Glutamatergic neuron (in vitro differentiated cells): ENCODE measurements at places on chromosomes 7 and 10.

DNA sequence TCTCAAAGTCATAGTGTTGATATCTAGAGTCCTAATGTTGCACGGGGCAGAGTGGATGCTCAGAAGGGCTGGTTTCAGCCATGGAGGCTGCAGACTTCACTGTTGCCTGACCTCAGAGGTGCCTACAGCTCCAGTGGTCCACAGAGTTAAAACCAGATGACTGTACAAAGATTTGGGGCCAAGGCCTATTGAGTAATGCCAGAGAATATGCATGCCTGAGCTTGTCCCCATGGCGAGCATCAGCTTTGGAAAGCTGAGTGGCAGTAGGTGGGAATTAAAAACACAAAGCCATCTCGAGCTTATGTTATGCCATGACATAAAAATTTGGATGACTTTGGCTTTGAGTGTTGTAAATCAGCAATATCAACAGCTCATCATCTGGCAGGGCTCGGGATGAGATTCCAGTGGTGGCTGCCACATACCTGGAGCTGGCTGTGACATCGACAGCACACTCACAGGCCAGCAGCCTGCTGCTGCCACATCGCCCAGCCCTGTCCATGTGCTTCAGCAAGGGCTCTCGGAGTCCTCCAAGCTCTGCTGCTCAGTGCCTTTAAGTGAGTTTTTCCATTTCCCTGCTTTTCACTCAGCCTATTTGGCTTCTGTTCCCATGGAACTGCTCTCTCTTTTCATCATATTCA, 379.6 kb downstream of the TNS3 start:
- DNase-seq, result no peak

GRCh38 chr10:47357911-47358310, 9.7 kb downstream of the RBP3 start:
- no peak for DNase-seq

- no peak for DNase-seq
Measured at GRCh38 chr7:89503281-89503680, 651.0 kb upstream of the STEAP1 start.

- DNase-seq, result no peak
Measured at GRCh38 chr7:45146531-45147379, 10.8 kb upstream of the RAMP3 start.

- no peak for DNase-seq
Measured at GRCh38 chr7:155653803-155654202, 9.3 kb downstream of the RBM33 start.

GRCh38 chr10:133276435-133277201, at the start of gene ADAM8:
Gene ADAM8 (minus strand): TSS chr10:133276868. CDS start chr10:133276817, 51 bp downstream.
- DNase-seq, result peak; percentile 63

DNA sequence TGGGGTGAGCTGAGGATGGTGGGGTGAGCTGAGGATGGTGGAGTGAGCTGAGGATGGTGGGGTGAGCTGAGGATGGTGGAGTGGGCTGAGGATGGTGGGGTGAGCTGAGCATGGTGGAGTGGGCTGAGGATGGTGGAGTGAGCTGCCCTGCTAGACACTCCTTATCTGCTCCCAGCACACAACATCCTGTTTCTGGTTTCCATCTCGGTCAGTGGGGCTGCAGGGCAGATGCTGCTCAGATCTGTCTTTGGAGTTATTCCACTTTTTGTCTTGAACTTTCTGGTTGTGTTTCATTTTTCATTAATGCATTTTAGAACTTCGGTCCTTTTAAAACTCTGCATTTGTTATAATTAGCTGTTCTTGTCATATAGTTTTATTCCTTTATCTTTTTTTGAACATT, 67.9 kb upstream of the ANTXRL start:
- no peak for DNase-seq

GRCh38 chr7:468681-469562, 50.7 kb downstream of the PDGFA start:
- DNase-seq, result no peak

- DNase-seq, result no peak
Measured at GRCh38 chr7:99106411-99106810, 37.5 kb downstream of the SMURF1 start.

DNA sequence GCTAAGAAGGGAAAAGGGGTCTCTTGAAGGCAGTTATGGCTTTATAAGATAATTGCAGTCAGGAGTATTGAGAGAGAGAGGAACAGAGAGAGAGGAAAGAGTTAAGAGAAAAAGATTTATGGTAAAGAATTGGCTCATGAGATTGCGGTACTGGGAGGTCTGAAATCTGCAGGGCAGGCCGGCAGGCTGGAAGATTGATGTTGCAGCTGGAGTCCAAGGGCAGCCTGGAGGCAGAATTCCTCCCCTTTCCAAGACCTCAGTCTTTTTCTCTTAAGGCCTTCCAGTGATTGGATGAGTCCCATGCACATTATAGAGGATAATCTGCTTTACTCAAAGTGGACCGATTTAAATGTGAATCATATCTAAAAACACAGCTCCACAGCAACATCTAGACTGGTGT, 68.4 kb downstream of the HACD1 start:
- no peak for DNase-seq

DNA sequence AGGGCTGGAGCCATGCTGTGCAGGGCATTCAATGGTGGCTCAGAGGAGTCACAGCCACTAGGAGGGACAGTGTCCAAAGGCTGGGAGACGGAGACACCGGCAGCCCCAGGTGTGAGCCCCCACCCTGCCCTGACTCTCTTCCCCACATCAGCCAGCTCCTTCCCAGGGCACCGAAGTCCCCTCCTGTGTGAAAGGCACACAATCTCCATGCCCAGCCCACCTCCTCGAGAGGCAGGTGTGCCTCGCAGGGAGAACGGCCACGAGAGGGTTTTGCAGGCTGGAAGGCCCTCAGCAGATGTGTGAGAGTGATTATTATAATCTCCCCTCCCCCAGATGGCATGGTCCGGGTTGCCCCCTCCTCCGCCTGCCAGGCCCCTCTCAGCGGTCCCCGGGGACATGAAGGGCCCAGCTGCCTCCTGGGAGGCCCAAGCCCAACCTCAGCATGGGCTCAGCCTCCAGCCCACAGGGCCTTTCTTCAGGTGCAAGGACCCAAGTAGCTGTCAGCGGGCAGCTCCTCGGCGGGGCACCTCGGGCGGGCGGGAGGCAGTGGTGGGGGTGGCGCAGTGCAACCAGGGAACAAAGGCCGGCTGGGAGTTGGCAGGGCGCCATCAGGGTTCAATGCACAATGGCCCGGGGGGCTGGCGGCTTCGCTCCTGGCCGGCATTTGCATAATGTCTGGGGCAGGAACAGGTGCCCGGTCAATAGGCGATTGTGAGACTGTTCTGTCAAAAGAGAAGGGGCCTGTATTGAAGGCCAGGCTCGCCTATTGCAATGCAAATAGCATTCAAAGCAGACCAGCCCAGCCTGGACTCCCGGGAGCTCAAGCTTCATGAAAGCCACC, 155.3 kb upstream of the ZMIZ1 start:
- peak; percentile 54 for DNase-seq

DNA sequence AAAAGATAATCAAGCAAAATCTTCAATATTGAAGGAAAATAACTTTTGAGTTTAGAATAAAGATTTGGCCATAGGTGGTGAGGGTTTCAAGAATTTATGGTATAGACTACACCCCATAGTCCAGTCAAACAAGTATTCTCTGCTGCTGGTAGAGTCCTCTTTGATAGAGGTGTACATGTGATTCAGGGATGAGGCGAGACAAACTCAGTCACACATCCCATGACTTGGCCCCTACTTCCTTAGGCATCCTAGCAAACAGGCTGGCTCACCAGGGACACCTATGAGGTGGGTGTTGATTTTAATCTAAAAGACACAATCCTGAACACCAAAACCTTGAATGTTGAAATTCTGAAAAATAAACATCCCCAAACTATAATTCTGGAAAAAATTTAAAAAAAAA, 78.1 kb upstream of the SLC25A13 start:
- no peak for DNase-seq

- DNase-seq, result no peak
Measured at GRCh38 chr10:132838346-132838970, 52.5 kb upstream of the NKX6-2 start.

DNA sequence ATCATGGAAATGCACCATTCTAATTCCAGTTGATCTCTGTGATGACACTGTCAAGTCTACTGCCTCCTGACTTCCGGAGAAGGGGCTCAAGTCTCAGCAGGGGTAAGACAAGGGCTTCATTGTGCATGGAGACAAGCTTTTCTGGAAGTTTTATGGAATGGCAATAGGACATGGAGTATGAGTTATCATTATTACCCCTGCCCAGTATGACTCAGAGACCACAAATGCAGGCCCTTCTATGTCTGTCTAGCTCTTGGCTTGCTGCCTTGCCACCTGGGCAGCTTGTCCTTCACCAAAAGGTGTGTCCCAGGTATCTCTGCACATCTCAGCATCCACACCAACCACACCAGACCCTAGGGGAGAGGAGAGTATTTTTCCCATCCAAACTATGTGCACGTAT, 34.9 kb upstream of the KIAA1217 start:
- DNase-seq, result no peak

DNA sequence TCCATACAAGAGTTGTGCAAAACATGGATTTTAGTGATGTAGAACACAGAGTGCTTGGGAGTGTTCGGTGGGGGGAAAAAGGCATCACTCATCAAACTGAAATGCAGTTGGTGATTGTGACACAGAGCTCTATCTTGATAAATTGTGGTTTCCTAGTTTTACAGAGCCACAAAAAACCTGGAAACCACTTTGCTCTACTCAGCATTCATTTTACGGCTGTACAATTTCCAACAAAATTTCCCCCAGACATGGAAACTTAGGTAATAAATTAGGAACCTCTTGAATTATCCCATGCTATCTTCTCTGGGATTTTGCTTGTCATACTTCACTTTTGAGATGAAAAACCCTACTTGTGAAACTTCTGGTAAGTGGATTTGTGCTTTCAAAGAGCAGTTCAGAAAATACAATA, 614.9 kb upstream of the FZD8 start:
- DNase-seq, result no peak

DNA sequence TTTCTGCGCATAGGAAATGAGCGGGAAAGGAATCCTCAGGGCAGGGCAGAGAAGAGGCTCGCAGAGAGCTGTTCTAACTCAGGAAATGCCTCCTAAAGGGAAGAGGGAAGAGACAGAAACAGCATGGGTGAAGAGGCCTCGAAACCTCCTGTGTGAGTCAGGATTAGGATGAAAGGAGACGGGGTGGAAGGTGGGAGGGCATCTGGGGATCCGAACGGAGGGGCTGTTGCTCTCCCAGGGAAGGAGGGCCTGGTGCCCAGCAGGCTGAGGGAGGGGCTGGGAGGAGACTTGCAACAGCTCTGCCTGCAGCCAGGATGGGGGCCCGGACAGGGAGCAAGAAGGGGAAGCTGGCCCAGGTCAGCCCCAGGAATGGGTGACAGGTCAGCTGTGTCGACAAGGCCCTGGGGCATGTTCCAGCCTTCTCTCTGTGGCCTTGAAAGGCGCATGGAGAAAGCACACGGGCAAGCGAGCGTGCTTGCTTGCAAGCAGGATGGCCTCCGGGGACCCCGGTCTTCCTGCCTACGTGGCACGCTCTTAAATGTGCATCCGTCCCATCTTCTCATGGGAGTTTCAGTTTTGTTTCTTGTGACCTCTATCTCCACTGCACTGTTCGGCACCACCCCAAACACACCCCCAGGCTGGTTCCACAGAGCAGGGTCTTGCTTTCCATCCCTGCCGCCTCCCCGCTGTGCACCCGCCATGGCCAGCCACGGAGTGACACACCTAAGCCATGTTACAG, 63.5 kb downstream of the HIPK2 start:
- peak; percentile 36 for DNase-seq

DNA sequence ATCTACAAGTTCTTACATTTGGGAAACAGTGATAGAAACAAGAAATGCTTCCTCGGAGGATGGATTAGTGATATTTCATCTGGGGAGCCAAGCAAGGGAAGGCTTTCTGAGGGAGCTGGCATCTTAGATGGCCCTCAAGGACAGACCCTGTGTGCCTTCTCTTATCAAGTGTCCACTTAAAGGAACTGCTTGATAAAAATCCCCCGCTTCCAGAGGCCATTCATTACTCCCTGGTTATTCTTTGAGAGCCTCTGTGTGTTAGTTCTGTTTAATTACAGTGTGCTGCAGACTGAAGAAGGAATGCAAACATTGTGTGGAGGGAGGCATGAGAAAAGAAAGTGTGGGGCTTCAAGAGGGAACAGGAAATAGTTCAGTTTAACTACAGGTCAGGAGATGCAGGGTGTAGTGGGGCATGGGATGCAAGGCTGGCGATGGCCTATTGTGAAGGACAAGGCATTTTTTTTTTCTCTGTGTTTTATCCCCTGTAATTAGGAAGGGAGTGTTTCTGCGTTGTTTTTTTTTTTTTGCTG, 145.4 kb downstream of the SNX10 start:
- DNase-seq, result no peak

DNA sequence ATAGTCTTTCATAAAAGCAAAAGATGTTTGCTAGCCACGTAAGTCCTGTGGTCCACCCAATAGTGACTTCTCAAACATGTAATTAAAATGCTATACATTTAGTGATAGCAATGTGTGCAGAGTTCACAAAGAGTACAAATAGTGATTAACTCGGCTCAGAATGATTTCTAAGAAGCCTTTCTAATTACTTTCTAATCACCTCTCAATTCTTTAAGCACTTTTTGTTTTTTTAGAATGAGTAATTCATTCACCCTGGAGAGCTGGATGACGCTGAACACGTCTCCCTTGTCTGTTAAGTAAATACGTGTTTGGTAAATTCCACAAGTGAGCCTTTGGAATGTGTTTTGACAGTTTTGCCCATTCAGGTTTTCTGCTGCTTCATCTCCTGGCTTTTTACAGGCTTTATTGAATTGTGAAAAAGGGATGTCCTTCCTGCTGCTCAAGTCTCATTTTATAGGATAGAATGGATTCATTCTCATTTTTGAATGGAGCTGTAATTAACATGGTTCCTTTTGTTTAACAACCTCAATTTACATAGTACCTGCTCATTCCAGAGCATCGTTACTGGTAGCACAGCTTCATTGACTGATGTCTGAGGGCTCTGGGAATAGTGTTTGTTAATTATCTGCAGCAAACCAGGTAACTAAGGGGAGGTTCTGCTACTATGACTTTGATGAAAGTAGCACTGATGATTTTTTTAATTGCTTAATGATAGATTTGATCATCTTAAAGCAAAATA, 212.1 kb downstream of the VTI1A start:
- no peak for DNase-seq

GRCh38 chr7:98372993-98373392, 27.9 kb downstream of the BAIAP2L1 start:
- DNase-seq, result no peak

DNA sequence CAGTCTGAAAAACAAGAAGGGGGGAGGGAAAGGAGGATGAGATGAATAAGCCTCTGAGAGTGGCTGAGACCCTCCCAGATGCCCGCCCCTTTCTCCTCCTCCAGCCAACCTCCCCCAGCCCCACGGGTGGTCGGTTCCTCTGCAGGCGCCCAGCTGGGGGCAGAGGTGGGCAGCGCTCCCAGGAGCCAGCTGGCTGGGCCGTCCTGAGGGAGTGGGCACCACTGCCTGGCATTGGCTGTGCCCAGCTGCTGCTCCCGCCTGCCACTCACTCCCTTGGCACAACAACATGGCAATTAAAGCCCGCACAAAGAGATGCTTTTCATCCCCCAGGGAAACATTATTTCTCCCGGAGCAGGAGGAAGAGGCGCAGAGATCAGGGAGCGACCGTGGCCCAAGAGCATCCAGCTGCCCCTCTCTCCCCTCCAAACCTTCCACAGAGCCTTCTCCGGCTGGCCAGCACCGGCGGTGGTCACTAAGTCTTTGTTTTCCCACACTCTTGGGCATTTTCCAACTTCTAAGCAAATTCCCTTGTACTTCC, 107.2 kb downstream of the SPDYE5 start:
- DNase-seq, result peak; percentile 55
